ENCODE measurements at places on chromosomes 6 and 20.

GRCh38 chr6:166145751-166146150, 21.9 kb downstream of the TBXT start:
- no peak for DNase-seq

DNA sequence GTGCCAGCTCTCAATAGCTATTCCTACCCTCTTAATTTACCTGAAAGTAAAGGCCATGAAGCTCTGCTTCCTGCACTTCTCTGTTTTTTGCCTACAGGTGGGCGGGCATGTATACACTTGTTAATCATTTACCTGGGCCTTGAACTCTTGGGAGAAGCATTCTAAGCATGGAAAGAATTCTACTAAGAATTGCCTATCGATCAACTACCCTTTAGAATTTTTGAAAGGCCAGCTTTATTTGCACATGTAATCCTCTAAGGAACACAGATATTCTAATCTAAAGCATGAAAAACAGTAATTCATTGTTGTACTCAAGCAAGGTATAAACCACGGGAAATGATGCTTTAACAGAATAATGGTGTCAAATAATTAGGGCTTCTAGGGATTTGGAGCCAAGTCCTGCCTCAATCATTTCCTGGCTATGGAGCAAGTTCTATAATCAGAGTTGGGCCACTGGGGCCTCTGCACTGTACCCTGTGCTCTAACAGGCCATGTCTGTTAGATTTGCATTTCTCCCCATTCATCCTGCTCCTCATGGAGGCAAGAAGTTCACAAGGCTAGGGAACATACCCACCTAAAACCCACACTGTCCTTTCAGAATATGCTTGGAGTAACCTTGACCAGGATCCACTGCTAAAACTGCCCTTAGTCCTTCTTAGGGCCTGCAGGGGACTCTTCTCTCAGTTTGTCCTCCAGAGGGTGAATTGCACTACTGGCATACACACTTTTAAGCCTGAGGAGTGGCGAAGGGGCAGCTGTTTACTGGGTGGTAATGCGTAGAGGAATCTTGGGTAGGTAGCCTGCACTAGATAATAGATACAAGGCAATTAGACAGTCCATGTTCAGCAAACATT, 276.4 kb upstream of the JAG1 start:
- no peak for DNase-seq

- DNase-seq, result no peak
Measured at GRCh38 chr20:4342609-4343008, 327.3 kb upstream of the RNF24 start.

DNA sequence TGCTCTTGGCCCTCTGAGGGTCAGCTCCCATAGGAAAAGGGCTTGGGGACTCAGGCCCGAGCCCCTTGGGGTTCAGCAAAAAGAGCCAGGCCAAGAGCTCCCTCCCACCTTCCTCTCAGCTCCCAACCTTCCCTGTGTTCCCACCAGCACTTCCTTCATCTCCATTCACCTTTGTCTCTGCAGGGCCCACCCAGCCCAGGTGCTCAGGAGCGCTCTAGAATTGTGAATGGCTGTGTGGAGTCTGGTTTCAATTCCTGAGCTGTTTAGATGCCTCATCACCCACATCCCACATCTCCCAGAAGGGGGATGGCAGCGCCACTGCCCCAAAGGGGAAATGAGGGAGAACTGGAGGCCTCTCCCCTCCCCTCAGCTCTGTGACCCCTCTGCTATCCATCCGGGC, 7.7 kb downstream of the GRM4 start:
- no peak for DNase-seq

GRCh38 chr6:119186490-119186889, 108.0 kb upstream of the FAM184A start:
- no peak for DNase-seq
